CD4-positive, alpha-beta T cell treated with Interleukin-12 subunit alpha and Interleukin-12 subunit beta, for 1 hour (primary cell): ENCODE measurements at places on chromosomes 1 and 21.
A peak's percentile ranks its signal among the peaks of the same experiment; 100 is the strongest.

- DNase-seq = no peak
These were observed 12.0 kb upstream of the DUSP12 start for GRCh38 chr1:161737625-161738024.

GRCh38 chr1:205237526-205238484 lies 10.1 kb downstream of the TMCC2 start:
- DNase-seq = no peak

DNA sequence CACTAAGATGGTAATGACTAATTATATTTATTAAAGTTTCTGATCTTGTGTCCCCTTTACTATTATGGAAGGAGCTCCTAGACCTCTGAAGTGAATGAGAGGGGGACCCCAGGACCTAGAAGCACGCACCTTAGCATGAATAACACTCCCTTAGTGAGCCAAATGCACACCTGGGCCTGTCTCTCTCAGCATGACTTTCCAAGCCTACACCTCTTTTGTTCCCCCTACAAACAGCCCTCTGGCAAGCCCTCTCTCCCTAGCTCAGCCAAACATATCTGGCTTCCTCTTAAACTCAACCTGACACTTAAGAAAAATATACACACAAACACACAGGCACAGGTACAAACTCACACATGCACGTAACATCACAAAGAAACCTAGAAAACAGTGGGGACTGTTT lies 7.3 kb upstream of the CTH start:
- no peak for DNase-seq

GRCh38 chr1:216961516-216961915 lies 238.3 kb upstream of the ESRRG start:
- DNase-seq = no peak

DNA sequence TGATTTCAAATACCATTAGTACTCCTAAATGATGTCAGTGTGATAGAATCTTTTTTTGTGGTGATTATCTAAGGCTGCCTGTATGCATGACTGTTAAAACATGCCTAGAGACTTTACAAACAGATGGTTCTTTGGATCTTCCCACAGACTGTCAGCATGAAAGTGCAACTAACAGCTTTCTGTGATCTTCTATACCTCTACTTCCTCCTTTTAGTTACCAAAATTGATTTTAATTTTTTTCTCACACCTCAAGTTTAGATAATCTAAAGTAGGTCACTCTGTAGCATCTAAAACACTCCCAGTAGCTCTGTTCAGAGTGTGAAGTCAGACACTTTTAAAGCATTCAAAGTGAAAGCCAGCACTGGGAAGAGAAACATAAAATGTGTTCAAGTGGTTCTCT lies 534.5 kb downstream of the PTPRC start:
- DNase-seq = peak; percentile 61

DNA sequence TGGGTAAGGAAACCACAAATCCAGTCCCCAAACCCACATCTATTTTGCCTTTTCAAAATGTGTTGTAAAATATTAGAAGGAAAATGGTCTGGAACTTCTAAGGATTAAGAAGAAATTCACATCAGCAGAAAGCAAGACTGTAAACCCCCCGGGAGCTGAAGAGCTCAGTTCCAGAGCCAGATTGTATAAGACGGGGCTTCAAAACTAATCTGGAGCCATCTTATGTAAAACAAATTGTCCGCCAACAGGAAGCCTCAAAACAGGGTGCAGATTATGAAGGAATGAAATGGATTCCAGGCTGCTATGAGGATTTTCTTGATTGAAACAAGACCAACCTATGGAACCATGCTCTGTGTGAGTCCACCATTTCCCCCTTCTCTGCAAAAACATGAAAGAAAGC lies 25.1 kb upstream of the HUNK start:
- DNase-seq = no peak

GRCh38 chr21:33199100-33199464 lies 30.7 kb upstream of the IFNAR2 start:
- DNase-seq = no peak

DNA sequence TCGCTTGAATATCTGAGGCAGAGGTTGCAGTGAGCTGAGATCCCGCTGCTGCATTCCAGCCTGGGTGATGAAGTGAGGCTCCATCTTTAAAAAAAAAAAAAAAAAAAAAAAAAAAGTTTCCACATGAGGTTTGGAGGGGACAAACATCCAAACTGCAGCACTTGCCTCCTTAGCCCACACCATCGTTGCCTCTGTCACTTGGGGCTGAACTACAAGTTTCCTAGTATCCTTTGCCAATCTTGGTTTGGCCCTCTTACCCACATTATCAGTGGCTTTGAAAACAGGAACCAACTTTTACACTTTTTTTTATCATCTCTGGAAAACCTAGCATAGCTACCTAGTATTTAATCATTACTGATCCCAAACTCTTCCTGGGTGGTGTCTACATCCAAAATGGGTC lies 59.2 kb downstream of the CLSTN1 start:
- no peak for DNase-seq

DNA sequence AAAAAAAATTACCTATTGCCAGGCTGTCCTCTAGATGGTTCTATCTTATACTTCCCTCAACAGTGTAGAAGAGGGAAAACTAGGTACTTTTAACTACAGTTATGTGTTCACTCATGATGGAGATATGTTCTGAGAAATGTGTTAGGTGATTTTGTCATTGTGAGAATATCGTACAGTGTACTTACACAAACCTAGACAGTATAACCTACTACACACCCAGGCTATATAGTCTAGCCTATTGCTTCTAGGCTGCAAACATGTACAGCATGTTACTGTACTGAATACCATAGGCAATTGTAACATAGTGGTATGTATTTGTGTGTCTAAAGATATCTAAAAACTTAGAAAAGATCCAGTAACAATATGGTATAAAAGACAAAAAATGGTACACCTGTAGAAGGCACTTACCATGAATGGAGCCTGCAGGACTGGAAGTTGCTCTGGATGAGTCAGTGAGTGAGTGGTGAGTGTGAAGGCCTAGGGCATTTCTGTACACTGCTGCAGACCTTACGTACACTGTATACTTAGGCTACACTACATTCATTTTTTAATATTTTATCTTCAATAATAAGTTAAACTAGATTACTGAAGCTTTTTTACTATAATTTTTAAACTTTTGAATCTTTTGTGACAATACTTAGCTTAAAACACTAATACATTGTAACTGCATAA lies 13.2 kb downstream of the MGST3 start:
- DNase-seq = no peak

- no peak for DNase-seq
These were observed 77.0 kb downstream of the C21orf91 start for GRCh38 chr21:17742181-17742580.

GRCh38 chr1:156571919-156572662 lies at the start of gene IQGAP3:
Gene IQGAP3, minus strand, starts transcription at chr1:156572565. Its CDS starts 36 bp downstream, at chr1:156572529.
- peak; percentile 80 for DNase-seq
